Suppressor macrophage treated with lipopolysaccharide for 1 hour (primary cell): ENCODE measurements at places on chromosomes 5 and 9.

GRCh38 chr5:17154211-17154996 is 63.0 kb upstream of the BASP1 start:
- peak; percentile 79 for DNase-seq

GRCh38 chr5:160048131-160048530 is 39.2 kb downstream of the TTC1 start:
- DNase-seq, result no peak

DNA sequence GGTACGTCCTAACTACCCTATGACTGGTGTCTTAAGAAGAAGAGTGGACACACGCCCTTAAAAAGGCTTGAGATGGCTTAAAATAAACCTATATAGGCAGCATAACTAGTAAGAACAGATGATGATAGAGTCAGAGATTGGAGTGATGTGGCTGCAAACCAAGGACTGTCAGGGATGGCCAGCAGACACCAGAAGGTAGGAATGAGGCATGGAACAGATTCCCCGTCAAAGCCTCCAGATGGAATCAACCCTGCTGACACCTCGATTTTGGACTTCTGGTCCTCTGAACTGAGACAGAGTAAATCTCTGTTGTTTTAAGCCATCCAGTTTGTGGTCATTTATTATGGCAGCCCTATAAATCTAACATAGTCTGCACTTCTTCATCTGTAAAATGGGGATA is 7.4 kb downstream of the TMOD1 start:
- DNase-seq, result no peak

DNA sequence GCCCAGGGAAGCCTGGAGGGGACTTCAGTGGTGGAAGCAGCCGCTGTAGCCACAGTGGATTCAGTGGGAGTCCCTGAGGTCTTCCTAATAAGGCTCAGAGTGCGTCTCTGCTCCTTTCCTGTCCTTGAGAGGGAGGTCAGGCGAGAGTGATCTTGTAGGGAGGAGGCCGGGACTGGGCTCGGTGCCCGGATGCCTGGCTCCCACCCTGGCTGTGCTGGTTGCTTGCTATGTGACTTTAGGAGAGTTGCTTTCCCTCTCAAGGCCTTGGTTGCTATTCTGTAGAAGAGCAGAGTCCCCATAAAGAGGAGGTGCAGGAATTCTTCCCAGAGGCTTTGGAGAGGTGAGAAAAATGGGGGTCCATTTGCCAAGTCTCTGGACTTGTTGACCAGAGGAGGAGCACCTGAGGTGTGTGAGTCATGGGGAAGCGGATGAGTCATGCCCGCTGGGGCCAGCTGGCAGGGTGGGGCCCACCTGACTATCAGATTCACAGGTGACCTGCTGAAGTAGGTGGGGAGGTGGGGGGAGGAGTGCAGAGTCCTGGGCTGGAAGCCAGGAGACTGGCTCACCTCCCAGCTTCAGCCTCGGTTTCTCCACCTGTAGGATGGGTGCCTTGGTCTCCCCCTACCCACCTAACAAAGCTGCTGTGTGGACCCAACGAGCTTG is 13.8 kb downstream of the GSN start:
- DNase-seq, result no peak

- DNase-seq, result no peak
Observed at GRCh38 chr5:165057145-165057544, 1551.7 kb downstream of the MAT2B start.

DNA sequence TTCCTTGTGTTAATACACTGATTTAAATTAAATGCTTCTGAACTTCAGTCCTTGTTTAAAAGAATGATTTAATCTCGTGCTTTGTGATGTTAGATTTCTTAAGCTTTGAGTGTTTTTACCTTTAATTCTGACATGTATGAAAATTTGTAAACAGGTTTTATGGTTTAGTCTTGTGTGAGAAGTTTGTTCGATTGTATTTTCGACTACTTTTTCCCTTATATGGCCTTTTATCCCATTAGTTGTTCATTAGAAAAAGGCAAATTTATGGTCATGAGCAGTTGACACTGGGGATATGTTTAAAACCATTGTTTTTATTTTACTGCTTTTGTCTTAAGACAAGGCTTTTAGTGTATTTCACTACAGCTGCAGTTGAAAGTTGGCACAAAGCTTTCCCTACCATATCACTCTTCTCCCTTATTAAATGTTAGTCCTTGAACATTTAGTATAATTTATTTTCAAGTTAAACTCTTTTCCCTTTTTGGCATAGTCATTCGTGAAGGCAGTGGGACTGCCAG is 3.3 kb downstream of the UBE2R2 start:
- no peak for DNase-seq

GRCh38 chr5:40453689-40454088 is 226.0 kb upstream of the PTGER4 start:
- no peak for DNase-seq

GRCh38 chr5:173742432-173742816 is 126.0 kb upstream of the BOD1 start:
- DNase-seq, result peak; percentile 84

- DNase-seq, result peak; percentile 83
Observed at GRCh38 chr9:21964925-21965385, 29.2 kb downstream of the CDKN2A start.

DNA sequence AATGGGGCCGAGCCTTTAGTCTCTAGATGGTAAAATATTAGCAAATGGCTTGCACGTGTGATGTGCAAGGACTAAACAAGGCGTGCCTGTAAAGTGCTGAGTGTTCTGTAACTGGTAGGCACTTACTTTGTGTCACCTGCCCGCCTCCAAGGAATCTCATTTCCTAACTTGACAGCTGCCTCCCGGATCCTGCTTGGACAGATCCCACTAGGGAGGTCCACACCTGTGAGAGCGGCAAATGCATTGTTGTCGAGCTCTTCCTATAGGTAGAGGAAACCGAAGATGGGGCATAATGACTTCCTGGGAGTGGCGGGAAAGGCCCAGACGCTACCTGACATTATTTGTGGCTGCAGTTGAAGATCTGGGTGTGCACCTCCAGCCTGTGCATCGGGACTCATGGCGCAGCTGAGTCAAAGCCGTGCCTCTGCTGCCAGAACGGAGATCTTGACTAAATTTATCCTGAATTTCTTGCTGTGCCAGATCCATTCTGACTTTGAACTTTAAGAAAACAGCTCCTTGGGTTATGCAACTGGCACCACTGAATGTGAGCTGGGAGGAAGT is 79.8 kb downstream of the TENT4A start:
- DNase-seq, result no peak

GRCh38 chr5:96807075-96807654 is 580 bp downstream of the ERAP1 start:
- DNase-seq, result peak; percentile 82

DNA sequence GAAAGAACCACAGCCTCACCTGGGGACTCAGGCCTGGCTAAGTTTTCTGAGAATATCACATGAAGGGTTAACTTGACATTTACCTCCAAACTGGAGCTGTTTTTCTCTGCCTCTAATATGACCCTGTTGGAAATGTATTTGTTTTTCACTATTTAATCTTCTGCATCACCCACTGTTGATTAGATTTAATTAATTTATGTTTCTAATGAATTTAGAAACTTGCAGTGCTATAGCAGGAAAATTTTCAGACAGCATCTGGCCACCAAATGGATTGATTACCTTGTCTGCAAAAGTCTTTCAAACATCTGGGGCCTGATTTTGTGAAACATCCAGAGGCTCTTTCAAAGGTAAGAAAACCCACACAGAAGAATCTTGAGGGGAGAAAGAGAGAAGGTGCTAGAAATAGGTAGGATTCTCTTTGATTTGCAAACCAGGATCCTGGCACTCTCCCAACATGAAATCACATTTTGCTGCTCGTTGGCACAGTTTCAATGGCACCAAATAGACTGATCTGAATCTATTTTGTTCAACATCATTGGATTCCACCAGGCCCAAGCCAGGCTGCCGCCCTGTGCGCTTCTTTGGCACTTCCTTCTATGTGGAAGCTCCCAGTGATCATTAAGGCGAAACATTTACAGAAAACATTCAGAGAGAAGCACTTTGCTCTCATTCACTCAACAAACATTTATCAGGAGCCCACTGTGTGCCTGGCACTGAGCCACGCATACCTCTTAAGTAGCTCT is 157.3 kb downstream of the PPP2R2B start:
- no peak for DNase-seq

GRCh38 chr9:95044731-95045508 is 272.6 kb downstream of the FANCC start:
- no peak for DNase-seq

- no peak for DNase-seq
Observed at GRCh38 chr9:138063785-138064184, 186.2 kb downstream of the CACNA1B start.

DNA sequence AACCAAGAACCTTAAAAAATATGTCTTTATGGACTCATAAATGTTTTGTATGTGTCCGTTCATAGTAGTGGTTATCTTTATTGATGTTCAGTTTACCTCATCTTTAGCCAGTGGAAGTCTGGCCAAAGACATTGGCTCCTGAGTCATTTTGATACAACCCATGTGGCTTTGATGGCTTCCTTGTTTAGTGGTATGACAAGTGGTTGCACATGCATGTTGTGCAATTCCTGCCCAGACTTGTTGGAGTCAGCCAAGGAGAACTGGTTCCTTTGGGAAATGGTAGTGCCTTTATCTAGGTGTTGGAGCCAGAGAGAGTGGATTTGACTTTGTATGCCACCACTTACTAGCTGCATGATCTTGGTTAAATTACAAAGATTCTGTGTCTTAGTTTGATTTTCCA is 94.3 kb downstream of the RPS23 start:
- DNase-seq, result peak; percentile 38

DNA sequence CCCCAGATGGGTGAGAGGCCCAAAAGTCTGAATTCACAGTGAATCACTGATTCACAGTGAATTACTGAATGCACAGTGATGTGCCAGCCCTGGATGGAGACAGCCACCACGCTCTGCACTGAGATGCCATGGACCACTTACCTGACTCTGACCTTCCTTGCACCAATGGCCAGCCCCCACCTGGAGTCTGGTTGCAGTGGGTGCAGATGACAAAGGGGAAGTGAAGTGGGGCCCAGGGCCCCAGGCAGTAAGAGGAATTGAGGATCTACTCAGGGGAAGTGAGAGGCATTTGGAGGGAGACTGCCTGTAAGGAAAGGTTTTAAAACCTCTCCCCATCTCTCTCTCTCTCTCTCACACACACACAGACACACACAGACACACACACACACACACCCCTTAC is 412.1 kb downstream of the CYLC2 start:
- no peak for DNase-seq

DNA sequence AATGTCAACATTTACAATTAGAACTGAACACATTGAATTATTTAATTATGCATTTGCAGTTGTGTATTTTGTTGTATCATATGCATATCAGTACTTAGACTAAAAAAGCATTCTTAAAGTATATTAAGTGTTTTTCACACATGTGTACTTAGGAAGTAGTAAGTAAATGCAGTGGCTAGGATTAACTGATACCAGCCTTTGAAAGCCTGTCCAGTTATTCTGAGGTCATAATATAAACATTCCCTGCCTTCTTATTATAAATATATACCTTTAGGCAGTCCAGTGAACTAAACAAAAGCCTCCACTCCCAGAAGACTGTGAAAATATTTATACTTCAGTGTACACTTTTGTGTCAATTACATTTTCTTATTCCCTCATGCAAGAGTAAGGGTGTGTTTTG is 83.8 kb downstream of the TLE4 start:
- DNase-seq, result no peak

GRCh38 chr9:24073007-24073592 is 247.1 kb upstream of the ELAVL2 start:
- DNase-seq, result no peak

- no peak for DNase-seq
Observed at GRCh38 chr5:111386832-111387162, 125.5 kb downstream of the STARD4 start.

- no peak for DNase-seq
Observed at GRCh38 chr5:173662581-173663351, 46.3 kb upstream of the BOD1 start.
